Mucosa of gallbladder (tissue), 1 donor: ENCODE measurements at places on chromosomes 5 and 9. TPM values are rescaled to one million over a fixed set of nuclear protein-coding genes. Genes with fewer than 3 reads are reported as not detected.

Gene PPP3R2
- not detected for total RNA-seq

DNA sequence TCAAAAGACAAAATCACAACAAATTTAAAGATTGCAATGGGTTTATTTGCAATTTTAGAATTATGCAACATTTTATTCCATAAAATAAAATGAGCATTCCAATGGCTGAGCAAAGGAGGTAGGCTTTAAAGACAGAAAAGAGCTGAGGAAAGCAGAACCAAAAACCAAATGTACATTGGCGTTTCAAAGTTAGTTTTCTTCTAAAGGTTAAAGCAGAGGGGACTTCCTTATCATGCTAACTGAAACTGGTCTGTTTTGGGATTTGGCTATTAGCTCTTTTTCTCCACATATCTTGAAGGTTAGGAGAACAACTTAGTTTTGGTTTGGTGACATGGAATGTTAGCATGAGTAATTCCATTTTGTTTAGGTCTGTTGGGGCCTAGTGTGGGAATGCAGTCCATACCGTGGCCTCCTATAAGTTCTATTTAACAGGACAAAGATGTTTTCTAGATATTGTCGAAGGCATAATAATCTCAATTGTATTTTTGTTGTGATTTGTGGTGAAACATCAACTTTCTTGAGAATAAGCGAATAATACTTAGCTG is 20.3 kb downstream of the DCP2 start:
- DNase-seq: no peak

GRCh38 chr9:137070906-137071275 is 534 bp upstream of the SAPCD2 start:
- DNase-seq: no peak

Gene KIF24
- 1.9 TPM for total RNA-seq

Gene SMC5
- 27.8 TPM for total RNA-seq

DNA sequence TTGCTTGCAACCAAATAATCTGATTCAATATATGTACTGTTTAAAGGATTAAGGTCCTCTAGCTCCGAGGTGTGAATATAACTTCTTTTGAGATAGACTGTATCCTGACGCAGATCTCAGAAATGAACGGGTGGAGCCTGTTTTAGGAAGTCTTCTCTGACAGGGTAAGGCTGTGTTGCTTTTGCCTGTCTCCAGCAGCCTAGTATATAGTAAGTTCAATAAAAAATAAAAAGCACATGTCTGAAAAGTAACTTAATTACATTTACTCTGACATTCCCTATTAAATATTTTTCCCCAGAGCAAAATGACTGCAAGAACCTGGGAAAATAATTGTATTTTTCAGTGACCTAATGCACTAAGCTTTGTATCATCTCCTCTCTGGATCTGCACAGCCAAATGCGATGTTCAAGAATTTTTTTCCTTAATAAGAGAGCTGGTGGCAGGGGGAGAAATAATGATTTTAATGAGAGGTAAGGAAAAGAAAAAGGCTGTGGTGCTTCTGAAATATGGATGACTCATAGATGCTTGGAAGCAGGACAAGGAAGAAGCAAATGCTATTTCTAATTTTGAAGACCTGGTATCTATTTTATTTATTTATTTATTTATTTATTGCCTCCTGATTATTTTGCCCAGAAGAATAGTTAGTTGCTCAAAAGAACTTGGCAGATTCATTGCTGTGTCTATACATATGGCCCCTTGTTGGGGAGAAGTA is 7.3 kb downstream of the PPP3R2 start:
- DNase-seq: no peak

DNA sequence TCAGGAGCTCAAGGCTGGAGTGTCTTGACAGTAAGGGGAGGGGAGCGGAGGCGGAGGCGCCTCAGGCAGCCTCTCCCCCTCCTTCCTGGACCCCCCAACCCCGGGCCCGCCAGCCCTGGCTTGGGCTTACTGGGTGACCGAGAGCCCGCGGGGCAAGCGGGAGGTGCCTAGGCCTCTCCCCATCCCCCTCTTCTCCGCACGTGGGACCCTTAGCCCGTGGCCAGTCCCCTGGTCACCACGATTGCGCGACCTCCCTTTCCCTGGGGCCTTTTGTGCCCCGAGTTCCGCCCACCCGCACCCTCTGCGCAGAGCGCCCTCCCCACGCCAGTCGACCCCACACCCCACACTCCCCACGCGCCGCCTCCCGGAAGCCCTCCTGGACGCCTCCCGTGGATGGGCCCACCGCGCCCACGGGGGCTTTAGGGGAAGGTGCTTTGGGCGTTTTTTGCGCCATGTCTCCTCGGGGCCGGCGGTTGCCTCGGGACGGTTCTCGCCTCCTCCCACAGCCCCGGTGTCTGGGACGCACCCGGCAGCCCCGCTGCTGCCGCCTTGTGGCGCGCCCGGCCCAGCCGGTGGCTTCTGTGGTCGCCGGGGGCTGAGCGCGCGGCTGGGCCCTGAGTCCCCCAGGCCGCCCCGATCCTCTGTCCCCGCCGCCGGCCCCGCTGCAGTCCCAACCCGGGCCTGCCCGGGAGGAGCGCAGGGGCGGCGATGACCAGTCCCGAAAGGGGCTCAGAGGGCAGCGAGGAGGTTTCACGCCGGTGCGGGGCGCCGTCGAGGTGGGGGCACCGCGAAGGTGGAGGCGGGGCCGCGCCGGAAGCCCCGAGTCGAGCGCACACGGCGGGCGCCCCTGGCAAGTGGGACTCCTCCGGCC is 3.2 kb downstream of the TOR4A start:
- DNase-seq: no peak

- DNase-seq: no peak
Observed at GRCh38 chr5:66912787-66913186, 283.8 kb downstream of the CD180 start.

DNA sequence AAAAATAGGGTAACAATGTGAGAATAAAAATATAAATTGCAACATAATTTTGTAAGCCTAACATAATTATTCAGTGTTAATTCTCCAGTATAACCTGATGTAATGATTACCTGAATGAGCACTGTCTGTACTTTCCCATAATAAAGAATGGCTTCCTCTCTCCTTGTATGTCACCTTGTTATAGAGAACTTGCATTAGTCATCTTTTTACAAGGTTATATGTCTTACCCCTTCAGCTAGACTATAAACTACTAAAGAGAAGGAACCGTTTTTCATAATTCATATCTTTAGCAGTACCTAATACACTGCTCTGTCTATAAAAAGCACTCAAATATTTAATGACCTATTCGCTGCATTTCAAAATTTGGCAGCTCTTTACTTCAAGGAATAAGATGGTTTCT is 19.8 kb downstream of the STRBP start:
- no peak for DNase-seq

DNA sequence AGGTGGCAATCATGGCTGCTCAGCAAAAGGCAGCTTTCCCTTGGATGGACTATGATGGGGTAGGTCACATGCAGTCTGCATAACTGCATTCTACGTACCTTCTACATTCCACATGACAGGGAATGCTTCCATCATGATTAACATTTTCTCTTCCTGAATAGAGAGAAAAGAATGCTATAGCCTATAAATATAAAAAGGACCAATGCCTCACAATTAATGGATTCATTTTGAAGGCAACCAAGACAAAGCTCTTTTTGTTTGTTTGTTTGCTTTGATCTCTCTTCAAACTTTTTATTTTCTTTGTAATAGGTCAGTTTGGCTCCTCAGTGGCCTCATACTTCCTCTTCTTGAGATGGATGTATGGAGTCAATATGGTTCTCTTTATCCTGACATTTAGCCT is 201.3 kb downstream of the ALDH1A1 start:
- DNase-seq: no peak

- no peak for DNase-seq
Observed at GRCh38 chr9:25994605-25995004, 316.4 kb upstream of the TUSC1 start.
